ENCODE measurements at places on chromosomes 6 and 20. TPM values are rescaled to one million over a fixed set of nuclear protein-coding genes. Genes with fewer than 3 reads are reported as not detected.

DNA sequence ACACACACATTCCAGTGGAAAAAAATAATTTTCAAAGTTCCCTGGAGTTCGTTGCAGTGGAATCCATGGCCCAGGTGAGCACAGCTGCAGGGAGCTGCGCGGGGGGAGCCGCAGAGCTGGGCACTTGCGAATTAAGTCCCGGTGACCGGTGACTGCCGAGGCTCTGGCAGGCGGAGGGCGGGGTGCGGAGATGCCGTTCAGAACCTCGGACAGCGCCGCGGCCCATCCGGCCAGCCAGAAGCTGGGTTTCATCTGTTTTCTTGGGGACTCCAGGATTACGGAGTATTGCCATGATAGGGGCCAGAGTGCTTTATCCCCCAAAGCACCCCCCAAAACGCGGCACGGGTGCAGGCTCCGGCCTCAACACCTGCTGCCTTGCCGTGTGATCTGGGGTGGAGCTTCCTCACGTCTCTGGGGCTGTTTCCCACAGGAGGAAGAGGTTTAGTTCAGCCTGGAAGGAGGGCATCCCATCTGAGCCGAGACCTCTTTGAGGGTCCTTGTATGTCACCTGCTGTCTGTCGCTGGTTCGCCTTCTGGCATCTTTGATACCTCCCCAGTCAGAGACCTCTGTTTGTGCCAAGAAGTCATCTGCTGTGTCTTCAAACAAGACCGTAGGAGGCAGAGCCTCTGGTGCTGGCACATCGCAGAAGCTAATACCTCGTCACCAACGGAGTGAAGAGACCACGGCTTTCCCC, 99.4 kb downstream of the YTHDF1 start:
- peak; percentile 39 for DNase-seq

- DNase-seq: no peak
Observed at GRCh38 chr6:35368038-35368887, 25.9 kb downstream of the PPARD start.

- DNase-seq: no peak
Observed at GRCh38 chr20:19601126-19601810, 156.8 kb upstream of the RIN2 start.

PHACTR3 gene
- polyA plus RNA-seq: 10.5 TPM

ISM1 gene
- 4.5 TPM for polyA plus RNA-seq

GRCh38 chr6:132752255-132752654, 5.4 kb downstream of the VNN2 start:
- no peak for DNase-seq

- no peak for DNase-seq
Observed at GRCh38 chr6:156864557-156864956, 87.4 kb downstream of the ARID1B start.

DNA sequence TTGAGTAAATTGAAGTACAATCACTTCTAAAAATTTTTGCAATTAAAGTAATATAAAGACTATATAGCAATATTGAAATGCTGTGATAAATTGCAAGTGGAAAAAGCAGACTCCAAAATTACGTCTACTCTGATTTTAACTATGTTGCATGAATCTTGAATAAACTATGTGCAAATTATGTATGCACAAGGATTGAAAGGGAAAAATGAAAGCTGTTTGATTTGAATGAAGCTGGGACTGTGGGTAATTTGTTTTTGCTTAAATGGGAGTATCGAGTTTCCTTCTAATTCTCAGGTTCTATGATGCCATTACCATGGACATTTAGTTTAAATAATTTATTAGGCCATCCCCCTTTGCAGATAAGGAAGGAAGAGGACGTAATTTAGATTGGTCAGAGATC, 198.7 kb upstream of the MYLIP start:
- DNase-seq: no peak

MCCD1 gene
- polyA plus RNA-seq: 19.2 TPM

RNF114 gene
- polyA plus RNA-seq: 86.6 TPM

GRCh38 chr20:37931153-37931922, 28.4 kb downstream of the VSTM2L start:
- DNase-seq: no peak

GRCh38 chr6:16735014-16735413, 26.2 kb downstream of the ATXN1 start:
- no peak for DNase-seq

GRCh38 chr6:73121421-73121993, 103.8 kb downstream of the KHDC1L start:
- DNase-seq: no peak

DNA sequence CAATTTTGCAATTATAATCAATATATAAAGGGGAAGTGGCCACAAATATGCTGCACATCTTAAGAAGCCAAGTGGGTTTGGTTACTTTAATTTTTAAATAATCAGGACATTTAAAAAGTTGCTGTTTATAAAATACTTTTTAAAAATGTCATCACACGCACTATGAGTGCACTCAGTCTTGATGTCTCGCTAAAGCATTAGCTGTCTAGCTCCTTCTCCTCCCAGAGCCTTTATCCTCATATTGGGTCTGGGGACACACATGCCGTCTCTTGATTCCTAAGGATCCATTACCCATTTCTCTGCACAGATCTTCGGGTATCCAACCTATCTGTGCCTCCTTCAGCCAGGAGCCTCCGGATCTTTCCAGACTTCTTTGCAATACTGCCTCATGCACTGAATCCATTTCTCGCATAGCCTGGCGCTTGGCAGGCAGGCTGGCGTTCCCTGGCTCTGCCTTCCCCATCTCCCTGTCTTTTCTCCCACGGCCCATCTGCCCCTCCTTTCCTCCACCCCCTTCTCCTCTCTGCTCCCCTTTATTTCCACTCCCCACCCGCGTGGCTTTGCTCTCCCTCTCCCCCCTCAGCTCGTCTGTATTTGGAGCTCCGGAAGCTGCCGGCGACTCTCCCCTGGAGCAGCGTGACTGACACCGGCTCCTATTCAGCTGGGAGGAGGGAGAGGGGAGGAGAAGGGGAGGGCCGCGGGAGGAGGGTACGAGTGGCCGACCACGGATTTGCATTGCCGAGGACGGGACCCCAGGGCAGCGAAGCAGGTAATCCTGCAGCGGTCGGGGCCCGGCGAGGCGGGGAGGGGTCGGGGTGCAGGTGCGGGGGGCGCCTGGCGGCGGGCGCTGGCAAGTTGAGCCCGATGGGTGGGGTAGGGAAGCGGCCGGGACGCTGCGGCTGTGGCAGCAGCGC, at the start of gene CAP2:
CAP2 (plus strand) TSS at position 618 of the 914 bp plus-strand sequence. CDS start 27,961 bp downstream, outside the sequence.
- DNase-seq: peak; percentile 47

DEFB129 gene
- not detected for polyA plus RNA-seq

BCAS1 gene
- 3.5 TPM for polyA plus RNA-seq
